ENCODE measurements at places on chromosomes 12 and 14.

GRCh38 chr12:26018926-26019325 lies 60.4 kb downstream of the RASSF8 start:
- no peak for DNase-seq

- DNase-seq, result no peak
Measured at GRCh38 chr14:22597265-22597664, 835 bp upstream of the ABHD4 start.

- DNase-seq, result no peak
Measured at GRCh38 chr14:99716091-99716849, 32.2 kb downstream of the CYP46A1 start.

DNA sequence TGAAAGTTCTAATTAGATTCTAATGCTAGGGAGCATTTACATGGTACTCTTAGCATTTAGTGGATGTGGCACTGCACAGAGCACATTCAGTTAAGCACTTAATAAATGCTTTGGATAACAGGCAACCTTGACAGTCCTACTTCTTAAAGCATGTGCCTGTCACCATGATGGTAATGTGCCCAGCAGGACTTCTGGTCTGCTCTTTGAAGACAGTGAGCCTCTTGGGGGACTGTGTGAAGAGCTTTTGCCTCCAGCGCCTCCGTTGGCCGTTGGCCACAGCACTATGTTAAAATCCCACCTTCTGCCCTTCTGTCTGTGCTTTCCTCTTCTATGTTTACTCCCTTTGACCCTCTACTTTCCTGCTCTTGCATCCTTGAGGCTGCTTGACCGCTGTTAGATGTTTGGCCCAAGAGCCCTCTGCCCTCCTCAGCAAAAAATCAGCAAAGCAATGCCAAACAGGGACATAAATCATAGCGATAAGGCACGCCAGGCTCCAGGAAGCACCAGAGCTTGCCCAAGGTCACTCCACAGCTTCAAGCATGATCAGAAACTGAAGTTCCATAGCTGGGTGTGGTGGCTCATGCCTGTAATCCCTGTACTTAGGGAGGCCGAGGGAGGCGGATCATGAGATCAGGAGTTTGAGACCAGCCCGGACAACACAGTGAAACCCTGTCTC lies 8.3 kb downstream of the CDKL1 start:
- DNase-seq, result no peak

GRCh38 chr12:82757656-82758055 lies 71.0 kb downstream of the TMTC2 start:
- no peak for DNase-seq

DNA sequence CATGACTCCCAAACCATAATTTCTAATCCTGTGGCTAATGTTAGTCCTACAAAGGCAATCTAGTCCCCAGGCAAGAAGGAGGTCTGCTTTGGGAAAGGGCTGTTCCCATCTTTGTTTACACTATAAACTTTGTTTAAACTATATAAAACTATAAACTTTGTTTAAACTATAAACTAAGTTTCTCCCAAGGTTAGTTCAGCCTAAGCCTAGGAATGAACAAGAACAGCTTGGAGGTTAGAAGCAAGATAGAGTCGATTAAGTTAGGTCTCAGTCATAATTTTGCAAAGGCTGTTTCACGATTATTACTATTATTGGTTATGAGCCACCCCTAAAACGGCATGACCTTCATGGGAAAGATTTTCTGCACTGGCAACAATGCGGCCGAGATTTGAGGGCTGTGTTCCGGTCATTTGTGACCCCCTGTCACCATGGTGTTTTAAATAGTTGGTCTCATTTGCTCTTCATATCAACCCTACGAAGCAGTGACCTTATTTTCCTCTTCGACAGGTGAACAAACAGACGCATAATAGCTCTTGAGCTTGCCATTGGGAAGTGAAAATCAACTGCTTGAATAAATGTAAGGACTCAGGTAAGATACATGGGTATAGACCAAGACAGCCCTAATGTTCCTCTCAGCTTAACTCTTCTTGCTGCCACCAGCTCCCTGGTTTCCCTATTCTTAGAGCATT lies 322.6 kb upstream of the TMEM132C start:
- no peak for DNase-seq

- DNase-seq, result peak; percentile 93
Measured at GRCh38 chr12:3491938-3492792, 1.2 kb downstream of the PRMT8 start.

GRCh38 chr14:30928462-30928861 lies 54.1 kb downstream of the COCH start:
- DNase-seq, result no peak

DNA sequence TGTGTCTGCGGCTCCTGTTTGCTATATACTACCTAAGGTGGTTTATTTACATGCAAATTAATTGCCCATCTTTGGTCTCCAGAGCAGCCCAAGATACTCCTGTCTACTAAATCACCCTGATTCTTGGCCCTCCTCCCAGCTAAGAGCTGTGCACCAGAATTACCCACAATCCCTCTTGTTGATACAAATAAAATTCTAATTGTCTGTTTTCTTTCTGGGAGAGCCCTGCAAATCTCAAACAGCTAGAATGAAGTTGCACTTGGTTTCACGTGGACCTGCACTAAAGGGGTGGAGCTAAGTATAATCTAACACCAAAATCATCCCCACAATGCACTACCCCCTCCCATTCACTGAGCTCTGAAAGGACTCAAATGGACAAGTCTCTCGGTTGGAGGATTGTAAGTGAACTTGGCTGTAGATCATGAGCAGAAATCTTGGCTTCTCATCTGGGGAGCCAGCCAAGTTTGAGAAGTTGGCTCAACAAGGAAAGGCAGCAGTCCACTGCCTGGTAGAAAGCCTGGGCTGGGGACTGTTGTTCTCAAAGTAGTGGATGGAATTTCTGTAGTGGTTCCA lies 6.6 kb downstream of the MAX start:
- peak; percentile 60 for DNase-seq

DNA sequence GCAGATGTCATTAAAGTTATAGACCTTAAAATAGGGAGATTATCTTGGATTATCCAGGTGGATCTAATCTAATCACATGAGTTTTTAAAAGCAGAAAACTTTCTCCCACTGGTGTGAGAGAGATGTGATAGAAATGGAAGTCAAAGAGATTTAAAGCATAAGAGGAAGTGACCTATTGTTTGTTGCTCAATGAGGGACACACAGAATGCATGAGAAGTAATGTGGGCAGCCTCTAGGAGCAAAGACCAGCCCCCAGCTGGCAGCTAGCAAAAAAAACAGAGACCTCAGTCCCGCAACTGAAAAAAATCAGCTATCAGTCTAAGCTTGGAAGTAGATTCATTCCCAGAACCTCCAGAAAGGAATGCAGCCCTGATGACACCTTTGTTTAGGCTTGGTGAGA lies 24.6 kb upstream of the ANP32D start:
- DNase-seq, result no peak

- no peak for DNase-seq
Measured at GRCh38 chr14:96138241-96138640, 66.4 kb upstream of the BDKRB2 start.

DNA sequence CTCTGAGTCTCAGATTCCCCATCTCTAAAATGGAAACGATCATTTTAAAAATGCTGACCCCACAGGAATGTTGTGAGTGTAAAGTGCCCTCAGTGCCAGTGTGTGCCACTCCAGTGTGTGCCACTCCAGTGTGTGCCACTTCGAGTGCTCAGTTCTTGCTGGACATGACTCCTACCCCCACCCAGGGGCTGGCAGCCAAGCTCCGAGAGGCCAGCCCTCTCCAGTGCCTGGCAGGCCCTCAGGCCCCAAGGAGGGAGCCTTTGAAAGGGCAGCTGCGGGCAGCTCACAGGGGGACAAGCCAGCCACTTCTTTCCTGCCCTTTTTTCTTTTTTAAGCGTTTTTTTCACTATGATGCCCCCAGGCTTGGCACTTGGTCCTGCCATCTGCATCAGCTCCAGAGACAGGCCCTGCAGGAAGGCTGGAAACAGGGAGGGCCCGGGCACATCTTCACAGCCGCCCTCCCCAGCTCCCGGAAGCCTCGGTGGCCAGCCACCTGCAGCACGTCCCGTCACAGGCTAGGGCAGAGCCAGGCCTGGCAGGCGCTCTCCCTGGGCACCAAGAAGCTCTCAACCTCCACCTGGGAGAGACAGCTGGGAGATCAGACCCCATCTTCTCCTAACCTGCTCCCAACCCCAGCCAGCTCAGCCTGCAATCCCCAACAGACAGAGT lies 29.8 kb downstream of the NCOR2 start:
- DNase-seq, result no peak

- no peak for DNase-seq
Measured at GRCh38 chr12:77946541-77947061, 115.9 kb downstream of the NAV3 start.

DNA sequence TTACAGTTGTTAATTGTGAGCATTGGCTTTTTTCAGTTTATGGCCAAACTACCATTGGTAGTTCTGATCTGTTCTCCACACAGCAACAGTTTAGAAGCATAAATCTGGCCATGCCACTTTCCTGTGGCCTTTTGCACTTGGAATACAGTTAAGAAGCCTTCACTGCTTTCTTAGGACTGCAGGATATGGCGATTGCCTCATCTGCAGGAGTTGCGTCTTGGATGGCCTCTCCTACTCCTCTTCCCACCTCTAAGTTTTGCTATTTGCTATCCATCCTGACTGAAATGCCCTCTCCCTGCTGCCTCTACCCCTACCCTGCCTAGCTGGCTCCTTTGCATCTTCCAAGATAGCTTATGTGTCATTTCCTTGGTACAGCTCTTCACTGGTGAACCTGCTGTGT lies 12.8 kb upstream of the BMAL2 start:
- DNase-seq, result no peak

DNA sequence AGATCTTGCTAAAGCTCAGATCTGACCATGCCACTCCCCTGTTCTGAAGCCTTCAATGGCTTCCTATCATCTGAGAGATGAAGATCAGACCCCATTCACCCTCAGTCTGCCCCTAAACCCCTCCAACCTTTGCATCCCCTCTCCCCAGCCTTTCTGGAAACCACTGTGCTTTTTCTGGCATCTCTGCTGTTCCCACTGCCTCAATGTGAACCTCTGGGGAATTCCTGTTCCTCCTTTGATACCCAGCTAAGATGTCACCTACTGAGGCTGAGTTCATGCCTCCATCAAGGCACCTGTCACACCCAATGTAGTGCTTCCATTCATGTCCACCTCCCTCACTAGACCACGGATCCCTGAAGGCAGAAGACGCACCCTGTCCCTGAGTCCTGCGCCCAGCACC lies 19.3 kb downstream of the CYP46A1 start:
- DNase-seq, result no peak

GRCh38 chr12:56987011-56987410 lies 19.3 kb downstream of the ZBTB39 start:
- no peak for DNase-seq

GRCh38 chr12:6303071-6303470 lies 7.4 kb upstream of the PLEKHG6 start:
- DNase-seq, result no peak

- no peak for DNase-seq
Measured at GRCh38 chr12:27052176-27052575, 29.8 kb downstream of the MED21 start.

GRCh38 chr12:122840580-122841513 lies 5.6 kb downstream of the HIP1R start:
- DNase-seq, result no peak

- DNase-seq, result no peak
Measured at GRCh38 chr12:12540261-12541013, 22.2 kb downstream of the DUSP16 start.

DNA sequence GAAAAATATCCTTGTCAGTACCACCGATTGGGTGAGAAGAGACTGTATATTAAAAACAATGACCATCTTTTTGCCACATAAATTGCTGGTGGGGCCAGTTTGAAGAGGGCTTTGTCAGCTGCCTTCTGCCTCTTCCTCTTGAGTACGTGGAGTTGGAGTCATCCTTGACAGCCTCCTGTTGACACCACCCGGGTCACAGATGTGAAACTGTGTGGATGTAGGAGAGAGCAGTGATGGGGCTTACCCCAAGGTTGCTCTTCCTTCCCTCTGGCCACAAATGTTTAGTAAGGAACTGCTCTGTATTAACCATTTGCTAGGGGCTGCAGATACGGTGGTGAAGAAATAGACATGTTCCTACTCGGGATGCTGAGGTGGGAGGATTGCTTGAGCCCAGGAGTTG lies 12.2 kb downstream of the PTPN11 start:
- no peak for DNase-seq

GRCh38 chr14:58752771-58753201 lies 115.0 kb downstream of the DACT1 start:
- no peak for DNase-seq

DNA sequence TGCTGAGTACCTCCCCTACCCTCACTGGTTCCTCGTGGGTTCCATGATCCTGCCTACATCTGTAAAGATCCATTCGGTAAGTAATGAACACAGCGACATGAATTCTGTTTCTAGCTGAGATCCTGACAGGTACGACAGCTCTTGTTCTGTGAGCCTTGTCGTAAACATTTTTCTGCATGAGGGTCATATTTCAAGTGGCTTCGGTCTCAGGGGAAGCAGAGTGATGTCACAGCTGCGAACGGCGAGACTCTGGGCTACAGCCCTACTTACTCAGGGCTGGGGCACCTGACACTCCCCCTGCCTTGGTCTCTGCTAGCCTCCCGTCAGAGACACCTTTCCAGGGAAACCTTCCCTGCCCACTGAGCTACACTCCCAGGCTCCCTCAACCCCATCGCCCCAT lies 85.8 kb downstream of the RBM19 start:
- peak; percentile 58 for DNase-seq

DNA sequence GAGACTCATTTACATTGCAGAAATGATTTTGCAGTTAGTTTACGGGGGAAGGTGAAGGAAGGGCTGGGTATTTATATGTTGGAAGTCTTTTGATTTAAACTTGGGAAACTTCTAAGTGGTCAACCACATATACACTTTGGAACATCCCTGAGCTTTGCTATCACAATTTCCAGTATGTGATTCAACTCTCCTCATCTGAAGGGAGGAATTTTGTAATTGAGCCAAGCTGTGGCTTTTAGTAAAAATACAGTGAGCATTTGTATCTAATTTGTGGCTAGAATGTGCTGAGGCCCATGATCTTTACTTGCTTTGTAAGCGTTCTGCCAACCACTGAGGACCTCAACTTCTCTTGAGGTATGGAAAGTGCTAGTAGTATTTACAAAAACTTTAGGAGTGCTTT lies 235.0 kb upstream of the PDZRN4 start:
- DNase-seq, result peak; percentile 16

DNA sequence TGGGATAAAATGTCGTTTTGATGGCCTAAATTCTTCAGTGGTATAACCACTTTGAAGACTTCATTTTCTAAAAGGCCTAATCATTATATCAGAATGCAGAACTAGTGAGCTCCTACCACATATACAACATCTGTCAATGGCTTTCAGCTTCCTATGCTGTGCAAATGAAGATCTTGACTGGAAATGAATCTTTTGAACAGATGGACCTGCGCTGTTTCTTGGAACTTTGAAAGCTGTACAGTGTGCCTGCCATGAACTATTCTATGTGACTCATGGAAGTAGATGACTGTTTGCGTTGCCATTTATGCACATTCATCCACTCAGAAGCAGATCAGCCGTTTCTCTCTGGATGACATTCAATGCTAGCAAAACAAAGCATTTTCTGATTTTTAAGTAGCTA lies 542.2 kb upstream of the USP15 start:
- no peak for DNase-seq

- DNase-seq, result peak; percentile 11
Measured at GRCh38 chr12:72133497-72134055, 138.6 kb upstream of the TRHDE start.

All from eye (tissue), 1 donor.